Activated CD8-positive, alpha-beta memory T cell treated with anti-CD3 and anti-CD28 coated beads for 1 hour (primary cell): ENCODE measurements at places on chromosomes 3 and 15.
A peak's percentile ranks its signal among the peaks of the same experiment; 100 is the strongest.

DNA sequence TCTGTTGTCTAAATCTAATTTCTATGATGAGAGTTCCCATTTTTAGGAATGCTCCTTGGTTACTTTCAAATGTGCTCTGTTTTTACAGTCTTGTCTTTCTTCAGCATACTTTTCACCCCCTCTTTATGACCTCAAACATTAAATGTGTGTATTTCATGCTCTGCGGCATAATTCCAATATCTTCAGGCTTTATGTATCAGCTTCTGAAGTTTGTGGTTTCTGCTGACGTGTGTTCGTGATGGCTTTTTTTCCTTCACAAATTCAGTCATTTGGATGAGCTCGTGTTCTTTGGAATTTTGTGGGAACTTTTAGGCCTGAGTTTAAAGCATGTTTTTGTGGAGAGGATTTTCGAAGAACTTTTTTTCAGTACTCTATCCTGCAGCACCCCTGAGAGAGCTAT, 97.7 kb upstream of the CHRNA7 start:
- DNase-seq, result no peak

- DNase-seq, result no peak
These were observed 33.3 kb upstream of the VPS33B start for GRCh38 chr15:91055548-91056331.

DNA sequence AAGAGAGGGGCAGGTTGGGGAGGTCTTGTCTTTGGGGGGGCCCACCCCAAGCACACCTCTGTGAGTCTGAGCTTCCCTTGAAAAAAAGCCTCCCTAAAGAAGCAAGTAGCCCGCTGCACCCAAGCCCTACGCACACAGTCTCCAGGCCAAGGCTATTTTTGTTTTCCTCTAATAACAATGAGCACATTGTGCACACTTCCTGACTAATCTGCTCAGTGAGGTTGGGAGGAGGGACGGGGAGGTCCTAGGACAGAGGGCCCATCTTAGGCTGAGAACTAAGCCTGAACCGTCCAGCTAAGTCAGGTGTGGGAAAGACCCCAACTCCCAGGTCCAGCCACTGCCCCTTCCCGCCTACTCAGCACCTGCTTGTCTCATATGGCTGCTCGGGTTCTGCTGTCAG, 87.2 kb downstream of the HMG20A start:
- DNase-seq, result no peak

DNA sequence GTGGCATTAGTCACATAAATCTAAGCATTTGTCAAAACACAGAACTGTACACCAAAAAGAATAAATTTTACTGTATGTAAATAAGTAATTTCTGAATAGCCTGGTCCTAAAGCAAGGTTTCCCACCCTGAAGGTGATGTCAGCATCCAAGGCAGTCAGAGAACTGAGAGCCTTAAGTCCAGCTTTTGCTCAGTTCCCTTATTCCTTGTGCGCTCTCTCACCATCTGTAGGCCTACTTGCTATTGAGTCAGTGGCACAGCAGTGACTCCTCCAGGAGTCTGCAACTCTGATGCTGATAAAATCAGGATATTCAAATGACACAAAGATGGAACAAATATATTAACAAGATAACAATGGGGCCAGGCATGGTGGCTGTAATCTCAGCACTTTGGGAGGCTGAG, 22.3 kb downstream of the VPS39 start:
- DNase-seq, result no peak

DNA sequence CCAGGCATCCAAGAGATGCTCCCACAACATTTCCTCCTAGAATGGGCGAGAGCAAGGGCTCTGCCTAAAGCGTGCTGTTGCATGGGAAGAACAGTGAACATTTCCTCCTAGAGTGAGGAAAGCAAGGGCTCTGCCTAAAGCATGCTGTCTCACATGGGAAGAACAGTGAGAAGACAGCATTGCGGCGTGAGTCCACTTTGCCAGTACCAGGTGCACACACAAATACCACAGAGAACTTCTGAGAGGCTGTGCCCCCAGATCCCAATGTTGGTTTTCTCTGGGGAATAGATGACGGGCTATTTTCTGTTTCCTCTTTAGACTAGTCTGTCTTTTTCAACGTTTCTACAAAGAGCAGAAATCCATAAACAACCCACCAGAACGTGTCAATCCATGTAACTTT, 142.9 kb downstream of the LRRK1 start:
- no peak for DNase-seq

DNA sequence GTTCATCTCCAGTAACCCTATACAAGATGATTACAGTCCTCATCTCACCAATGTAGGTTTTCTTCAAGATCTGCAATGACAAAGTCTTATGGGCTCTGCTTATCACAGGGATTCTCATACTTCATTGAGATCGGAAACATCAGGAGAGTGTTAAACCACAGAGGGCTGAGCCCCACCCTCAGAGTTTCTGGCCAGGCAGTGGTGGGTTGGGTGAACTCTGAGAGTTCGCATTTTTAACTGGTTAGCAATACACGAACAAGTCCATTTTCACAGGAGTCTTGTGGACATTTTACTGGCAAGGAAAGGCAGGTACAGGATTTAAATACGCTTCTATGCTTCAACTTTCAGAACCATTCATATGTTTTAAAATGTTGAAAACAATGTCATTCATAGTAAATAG, 366.7 kb upstream of the ROBO2 start:
- DNase-seq, result no peak

GRCh38 chr15:45799508-45799907, 164.7 kb downstream of the SQOR start:
- DNase-seq, result no peak

DNA sequence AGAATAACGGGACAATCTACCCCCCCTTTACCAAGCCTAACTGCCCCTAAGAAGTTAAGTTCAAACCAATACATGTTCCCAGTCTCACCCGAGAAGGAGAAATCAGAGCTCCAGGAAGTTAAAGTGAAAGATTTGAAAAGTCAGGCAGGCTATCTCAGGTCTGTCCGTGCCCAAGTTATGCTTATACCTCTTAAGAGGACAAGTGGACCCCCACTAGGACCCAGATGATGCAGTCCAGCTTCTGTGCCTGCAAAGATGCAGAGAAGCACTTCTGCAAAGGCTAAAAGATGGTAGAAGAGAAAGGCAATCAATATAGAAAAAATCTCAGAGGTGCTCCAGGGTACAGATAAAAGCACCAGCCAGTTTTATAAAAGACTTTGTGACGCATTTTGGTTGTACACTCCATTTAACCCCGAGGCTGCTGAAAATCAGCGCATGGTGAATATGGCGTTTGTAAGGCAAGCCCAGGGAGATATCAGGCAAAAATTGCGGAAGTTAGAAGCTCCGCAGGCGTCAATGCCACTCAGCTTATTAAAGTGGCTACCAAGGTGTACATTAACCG, 9.8 kb upstream of the SLC9C1 start:
- DNase-seq, result no peak

DNA sequence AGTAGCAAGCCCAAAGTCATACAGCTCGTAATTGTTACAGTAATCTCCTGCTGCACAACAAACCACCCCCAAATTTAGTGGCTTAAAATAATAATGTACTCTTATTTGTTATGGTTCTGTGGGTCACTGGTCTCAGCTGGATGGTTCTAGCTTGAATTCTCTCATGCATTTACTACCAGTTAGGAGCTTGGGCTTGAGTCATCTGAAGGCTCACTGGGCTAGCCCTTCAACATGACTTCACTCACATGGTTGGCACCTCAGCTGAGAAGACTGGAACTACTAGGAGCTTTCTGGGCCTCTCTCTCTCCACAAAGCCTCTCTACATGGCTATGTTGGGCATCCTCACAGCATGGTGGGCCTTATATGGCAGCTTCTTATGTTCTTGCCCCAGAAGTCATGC, 12.5 kb downstream of the PCOLCE2 start:
- no peak for DNase-seq

DNA sequence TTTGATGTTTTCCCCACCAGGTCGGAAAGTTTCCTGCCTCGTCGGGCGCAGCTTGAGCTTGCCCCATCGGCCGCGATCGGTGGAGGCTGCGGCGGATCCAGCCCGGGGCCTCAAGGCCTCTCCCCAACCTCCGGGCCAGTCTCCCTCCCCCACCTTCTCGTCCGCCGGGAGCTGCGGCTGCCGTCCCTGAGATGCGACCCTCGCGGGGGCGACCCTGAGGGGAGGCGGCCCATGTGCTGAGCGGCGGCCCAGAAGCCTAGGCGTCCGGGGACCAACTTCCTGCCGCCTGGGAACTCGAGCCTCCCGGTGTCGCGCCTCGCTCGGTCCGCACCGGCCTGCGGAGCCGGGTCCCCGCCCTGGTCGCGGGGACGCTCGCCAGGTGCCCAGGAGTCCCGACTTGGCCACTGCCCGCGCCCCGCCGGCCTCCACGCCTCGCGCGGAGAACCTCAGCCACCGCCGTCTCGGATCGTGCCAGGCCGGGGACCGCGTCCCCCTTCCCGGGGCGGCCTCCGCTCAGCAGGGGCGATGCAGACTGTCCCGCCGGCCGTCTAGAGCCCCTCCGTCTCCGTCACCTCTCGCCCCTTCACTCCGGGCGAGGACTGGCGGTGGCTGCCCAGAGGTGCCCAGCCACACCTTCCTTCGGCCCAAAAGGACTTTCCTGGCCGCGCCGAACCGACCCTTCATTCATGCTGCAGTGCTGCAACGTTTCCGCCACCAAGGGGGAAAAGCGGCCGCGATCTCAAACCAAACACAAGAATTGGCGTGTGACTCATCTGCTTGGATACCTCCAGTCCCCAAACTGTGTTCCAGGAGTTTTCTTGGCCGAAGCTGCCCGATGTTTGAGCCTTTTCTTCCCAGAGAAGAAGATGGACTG, 656 bp downstream of the SLMAP start:
- peak; percentile 11 for DNase-seq

DNA sequence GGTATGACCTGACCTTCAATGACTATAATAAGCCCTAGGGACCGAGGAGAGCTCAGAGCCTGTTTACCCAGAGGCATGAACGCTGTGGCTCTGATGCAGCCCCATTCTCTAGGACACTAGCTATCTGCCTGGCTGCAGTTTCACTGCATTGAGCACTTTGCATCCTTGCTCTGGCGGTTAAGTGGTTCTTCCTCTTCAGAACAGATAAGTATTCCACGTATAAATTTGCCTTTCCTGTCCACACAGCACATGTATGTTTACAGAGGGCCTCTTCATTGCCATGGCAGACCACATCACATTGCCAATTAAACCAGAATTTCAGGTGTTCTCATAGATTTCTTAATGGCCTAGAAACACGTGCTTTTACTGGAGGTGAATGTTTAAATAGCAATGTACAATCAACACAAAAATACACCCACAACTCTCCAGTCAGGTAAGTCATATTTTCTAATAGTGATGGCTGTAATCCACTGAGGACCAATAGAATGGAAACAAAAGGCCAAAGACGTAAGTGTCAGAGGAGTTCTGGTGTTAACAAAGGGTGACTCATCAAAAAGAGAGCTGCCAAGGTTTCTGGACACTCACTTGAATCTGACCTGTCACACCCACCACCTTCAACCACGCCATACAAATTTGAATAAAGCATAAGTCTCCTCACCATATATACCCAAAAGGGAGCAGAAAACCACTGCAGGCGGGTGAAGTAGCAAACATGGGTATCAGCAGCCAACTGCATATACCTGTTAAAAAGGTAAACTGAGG, 553.4 kb downstream of the OCA2 start:
- no peak for DNase-seq

GRCh38 chr3:159795042-159795441, 193.6 kb upstream of the IL12A start:
- no peak for DNase-seq

GRCh38 chr3:126721246-126721645, 17.2 kb downstream of the CHCHD6 start:
- no peak for DNase-seq

- no peak for DNase-seq
These were observed 98.2 kb downstream of the TJP1 start for GRCh38 chr15:29724026-29724425.

- DNase-seq, result no peak
These were observed 203.6 kb upstream of the SETMAR start for GRCh38 chr3:4099607-4100006.

- no peak for DNase-seq
These were observed 34.4 kb downstream of the RAF1 start for GRCh38 chr3:12629560-12629959.

DNA sequence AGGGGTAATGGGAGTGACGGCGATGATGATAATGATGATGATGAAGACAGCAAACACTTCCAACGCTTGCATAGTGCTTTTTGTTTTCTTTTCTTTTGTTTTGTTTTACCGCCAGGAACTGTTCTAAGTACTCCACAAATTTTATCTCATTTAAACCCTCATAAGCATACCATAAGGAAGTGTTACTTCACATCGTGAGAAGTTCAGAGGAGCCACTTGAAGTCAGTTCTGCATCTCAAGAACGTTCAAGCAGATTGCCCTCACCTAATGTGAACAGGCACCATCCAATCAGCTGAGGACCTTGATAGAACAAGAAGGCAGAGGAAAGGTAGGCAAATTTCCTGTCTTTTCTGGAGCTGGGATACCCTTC, 104.1 kb downstream of the LSM3 start:
- DNase-seq, result no peak

DNA sequence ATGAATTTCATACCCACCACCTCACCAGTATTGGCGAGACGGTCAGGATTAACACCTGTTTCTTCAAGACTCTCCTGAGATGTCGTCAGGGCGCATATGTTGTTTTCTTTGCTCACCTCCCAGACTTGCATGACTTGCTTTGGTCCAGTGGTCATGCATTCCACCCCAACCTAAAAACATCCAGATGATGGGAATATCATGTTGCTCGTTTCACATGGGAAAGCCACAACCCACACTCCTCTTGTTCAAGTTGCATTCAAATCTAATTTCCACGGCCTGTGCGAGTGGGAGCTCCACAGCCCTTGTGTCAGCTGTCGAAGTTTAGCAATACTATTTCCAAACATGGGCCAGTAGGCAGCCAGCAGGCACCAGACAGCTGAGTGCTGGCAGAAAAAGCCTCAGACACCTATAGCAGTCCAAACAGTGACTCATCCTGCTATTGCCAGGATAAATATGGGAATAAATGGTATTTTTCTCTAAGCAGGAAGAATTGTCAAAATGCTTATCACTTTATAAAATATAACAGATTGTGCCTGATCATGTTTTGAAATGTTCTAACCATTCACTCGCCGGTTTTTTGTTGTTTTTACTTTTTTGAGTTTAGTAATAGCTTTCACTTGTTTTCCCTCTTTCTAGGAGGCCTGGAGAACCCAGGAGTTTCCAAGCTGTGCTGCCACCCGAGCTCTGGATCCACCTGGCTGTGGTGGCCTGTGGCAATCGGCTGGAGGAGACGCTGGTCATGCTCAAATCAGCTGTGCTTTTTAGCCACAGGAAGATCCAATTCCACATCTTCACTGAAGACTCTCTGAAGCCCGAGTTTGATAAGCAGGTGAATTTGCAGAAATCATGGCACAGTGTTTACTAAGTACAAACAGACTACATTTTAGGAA, 20.1 kb downstream of the GXYLT2 start:
- no peak for DNase-seq

- no peak for DNase-seq
These were observed 166.5 kb upstream of the TMCO5A start for GRCh38 chr15:37767841-37768455.

- no peak for DNase-seq
These were observed 133.3 kb upstream of the HACD2 start for GRCh38 chr3:123718108-123718507.

DNA sequence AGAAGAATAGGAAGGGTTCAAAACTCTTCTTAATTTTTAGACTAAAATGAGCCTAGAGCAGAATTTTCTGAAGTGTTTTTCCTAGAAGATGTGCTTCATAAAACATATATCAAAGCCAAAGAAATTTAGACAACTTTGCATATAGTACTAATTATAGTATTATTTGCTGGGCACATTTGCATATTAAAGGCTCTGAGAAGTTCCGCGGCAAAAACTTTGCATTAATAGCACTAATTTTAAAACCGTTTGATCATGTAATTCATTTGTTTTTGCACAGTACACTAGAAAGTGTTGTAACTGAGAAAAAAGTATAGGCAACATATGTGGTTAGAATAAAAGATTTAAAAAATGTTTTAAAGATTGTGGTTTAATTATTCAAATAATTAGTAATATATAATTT, 412.0 kb upstream of the NR2F2 start:
- DNase-seq, result no peak
